ENCODE measurements at places on chromosomes 3 and 15.
A peak's percentile ranks its signal among the peaks of the same experiment; 100 is the strongest.

DNA sequence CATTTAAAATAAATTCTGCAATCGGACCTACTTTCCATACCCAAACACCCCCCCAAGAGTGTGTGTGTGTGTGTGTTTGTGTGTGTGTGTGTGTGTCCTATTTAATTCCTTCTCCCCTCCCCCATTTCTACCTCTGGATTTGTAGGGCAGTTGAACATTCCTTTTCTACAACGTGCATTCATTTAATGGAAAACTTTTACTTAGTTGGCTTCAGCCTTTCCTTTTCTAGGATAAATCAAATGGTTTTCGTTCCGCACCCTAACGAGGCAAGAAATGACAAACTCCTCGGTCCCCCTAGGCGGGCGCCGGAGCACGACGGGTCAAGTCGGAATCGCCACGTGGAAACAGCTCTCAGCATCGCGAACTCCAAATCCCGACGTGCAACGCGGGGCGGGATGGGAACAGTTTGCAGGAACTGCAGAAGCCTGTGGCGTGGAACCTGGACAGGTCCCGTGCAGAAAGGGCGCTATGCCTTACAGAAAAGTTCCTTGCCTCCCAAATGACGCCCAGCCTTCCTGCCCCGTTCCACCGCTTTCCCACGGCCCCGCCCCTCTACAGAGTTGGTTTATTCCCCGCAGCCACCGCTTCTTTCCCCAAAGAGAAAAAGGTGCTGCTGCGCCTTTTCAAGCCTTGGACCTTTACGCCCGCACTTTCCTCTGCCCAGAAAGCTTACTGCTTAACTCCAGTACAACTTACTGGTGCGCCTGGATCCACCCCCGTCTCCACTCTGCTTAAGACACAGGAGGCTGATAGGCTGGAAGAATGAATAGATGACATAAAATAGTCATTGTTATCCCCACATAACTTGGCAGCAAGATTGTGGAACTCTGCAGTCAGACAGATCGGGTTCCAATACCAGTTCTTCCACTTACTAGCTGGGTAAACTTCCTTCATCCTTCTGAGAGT is 1.1 kb upstream of the EIF2B5 start:
- DNase-seq, result peak; percentile 65

- no peak for DNase-seq
These were observed 37.4 kb upstream of the CTDSPL start for GRCh38 chr3:37824090-37824953.

DNA sequence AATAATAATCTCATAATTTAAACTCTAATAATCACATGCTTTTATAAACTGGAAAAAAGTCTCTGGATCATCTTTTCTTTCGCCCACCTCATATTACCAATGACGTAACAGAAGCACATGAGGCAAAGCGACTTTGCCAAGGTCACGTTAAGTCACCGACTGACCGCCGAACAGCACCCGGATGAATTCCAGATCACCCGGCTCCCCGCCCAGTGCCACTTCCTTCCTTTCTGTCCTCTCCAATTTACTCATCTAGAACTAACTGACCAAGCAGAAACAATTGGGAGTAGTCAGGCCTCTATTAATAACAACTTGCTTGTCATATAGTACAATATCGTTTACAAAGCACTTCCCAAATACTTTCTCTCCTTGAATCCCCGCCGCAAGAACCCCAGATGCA is 21.1 kb downstream of the FGF12 start:
- DNase-seq, result no peak

DNA sequence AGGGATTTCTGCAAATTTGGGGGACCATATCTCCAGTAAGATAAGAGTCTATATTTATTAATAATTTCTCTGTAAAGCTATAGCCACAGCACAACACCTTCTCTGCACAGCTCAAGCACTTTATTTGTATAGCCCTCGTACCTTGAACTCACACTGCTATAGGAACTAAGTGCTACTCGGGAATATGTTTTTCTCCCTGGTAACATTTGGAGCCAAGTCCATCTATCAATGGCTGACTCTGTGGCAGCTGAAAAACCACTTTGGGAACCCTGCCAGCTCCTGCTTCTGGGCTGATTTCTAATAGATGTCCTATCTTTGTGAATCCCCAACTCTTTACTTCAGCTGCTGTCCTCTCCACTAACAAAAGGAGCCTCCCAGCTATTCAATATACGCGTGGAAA is 298.5 kb downstream of the GBE1 start:
- no peak for DNase-seq

DNA sequence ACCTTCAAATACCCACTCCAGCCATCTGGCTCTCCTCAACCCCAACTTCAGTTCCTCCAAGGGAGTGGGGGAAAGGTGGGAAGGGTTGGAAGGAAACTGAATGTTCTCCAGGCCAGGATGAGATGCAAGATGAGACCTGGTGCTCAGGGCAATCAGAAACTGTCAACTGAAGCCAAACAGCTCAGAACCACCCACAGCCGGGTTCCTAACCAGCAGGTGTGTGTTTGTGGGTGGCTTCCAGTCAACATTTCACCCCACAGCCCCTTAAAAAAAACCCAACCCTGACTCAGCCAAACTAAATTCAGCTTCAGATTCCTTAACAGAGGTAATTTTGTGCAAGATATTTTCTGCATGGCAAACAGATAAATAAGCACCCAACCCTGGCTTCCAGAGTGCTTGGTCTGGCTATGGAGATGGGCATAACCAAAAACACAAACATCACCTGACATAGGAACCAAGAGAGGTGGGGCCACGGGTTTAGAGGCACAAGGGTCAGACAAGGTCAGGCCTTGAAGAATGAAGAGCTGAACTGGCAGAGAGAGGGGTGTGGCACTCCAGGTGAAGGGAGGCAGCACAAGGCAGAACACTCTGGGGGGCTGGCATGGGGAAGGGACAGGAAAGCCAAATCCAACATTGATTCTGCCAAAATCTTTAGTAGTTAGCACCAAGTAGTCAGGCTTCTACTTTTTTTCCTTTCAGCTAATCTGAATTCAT is 34.7 kb downstream of the ZNF445 start:
- DNase-seq, result no peak

GRCh38 chr3:195453236-195453635 is 10.4 kb upstream of the ACAP2 start:
- DNase-seq, result no peak

DNA sequence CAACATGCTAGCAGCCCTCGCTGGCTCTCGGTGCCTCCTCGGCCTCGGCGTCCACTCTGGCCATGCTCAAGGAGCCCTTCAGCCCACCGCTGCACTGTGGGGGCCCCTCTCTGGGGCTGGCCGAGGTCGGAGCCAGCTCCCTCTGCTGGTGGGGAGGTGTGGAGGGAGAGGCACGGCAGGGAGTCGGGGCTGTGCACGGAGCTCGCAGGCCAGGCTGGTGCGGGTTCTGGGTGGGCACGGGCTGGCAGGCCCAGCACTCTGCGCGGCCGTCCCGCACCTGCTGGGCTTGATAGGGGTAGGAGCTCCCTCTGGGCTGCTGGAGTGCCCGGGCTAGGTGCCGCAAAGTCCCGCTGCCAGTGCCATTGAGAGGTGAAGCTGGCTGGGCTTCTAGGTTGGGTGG is 251.0 kb downstream of the SQOR start:
- DNase-seq, result no peak

DNA sequence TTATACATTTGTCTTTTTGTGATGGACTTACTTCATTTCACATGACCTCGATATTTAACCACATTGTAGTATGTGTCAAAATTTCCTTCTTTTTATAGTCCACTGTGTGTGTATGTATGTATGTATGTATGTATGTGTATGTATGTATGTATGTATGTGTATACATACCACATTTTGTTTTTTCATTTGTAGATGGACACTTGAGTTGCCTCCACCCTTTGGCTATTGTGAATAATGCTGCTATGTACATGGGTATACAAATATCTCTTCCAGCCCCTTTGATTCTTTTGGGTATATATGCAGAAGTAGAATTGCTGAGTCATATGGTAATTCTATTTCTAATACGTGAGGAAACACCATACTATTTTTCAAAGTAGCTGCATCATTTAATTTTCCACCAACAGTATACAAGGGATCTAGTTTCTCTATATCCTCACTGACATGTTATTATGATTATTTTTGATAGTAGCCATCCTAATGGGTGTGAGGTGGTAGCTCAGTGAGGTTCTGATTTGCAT is 228.2 kb downstream of the OPA1 start:
- no peak for DNase-seq

- DNase-seq, result no peak
These were observed 888.4 kb downstream of the ROBO1 start for GRCh38 chr3:78879295-78879860.

Data from left renal pelvis (tissue), 4 donors.